ENCODE measurements at places on chromosomes 1 and 21.

GRCh38 chr1:40592107-40592803, 60.8 kb downstream of the ZNF684 start:
- no peak for DNase-seq

- no peak for DNase-seq
Observed at GRCh38 chr1:43449708-43450069, 4.0 kb downstream of the HYI start.

DNA sequence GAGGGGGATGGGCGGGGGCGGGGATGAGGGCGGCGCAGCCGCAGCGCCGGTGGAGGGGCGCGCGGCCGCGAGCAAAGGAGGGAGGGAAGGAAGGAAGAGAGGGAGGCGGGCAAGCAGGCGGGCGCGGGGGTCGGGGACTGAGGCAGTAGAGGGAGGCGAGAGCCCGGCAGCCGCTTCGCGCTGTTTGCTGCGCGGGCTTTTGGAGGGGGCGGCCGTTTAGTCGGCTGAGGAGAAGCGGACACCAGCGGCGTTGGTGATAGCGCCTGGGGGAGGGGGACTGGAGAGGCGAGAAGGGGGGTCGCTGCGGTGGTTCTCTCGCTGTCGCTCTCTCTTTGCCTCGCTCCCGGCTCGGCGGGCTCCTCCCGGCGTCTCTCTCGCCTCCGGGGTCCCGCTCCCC, at the start of gene HS2ST1:
Gene HS2ST1 (plus strand): TSS at position 35 of the 397 bp plus-strand sequence.
- no peak for DNase-seq

- no peak for DNase-seq
Observed at GRCh38 chr21:31660259-31660565, 719 bp downstream of the SOD1 start.

GRCh38 chr21:41366522-41367151, 4.8 kb downstream of the MX2 start:
- DNase-seq = no peak

- DNase-seq = no peak
Observed at GRCh38 chr1:1013922-1014648, 788 bp downstream of the ISG15 start.

GRCh38 chr1:117013309-117013858, 11.8 kb downstream of the CD101 start:
- no peak for DNase-seq

DNA sequence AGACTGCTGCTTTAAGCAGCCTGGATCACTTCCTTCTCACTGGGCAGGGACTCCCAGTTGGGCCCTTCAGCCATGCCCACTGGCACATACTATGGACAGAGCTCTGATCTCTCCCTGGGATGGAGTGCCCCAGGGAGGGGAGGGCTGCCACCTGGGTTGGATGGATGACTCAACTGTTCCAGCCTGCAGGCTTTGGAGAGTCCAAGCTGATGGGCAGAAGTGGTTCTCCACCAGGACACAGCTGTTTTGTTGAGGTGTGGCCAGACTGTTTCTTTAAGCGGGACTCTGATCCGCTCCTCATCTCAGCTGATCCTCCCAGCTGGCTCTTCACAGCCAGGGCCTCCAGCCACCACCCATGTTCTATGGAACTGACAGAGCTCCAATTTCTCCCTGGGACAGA, 166.9 kb downstream of the MAGI3 start:
- no peak for DNase-seq

DNA sequence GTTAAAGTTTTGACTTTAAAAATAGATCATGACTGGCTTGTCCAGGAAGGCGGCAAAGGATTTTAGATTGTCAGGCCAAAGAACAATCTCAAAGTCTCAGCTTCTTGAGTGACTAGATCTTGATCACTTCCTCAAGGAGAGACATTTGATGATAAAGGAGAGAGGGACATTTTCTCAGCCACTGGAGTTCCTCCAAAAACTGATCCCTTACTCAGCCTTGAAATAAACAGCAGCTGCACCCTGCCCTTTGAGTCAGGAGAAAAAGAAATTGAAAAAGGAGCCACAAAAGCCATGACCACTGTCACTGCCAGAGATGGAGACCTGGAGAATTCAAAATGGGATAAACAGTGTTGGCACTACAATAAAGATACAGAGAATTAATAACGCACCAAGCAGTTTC, 288.4 kb upstream of the PRMT6 start:
- DNase-seq = no peak

GRCh38 chr1:218211241-218211640, 73.9 kb upstream of the RRP15 start:
- DNase-seq = no peak

DNA sequence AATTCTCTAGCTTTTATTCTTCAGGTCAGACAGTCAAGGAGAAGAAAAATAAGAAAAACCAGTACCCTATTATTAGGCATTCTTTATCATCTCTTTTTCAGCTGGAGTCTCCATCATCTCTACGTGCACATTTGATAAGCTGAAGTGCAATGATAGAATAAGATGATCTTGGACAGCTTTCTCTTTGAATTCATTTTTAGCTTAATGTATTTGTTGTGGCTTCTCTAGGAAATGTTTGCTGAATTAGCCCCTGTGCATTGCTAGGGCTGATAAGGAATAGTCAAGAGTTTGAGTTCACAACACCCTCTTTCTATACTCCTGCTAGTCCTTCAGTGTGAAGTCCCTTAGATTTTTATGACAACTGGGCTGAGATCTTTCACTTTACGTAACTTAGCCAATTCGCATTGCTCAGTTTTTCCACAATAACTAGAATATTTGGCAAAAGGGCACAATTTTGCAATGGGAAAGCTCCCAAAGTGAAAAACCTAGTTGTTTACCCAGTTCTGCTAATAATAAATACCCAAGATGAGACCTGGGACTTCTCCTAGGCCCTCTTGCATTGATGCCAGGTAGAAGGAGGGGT, 7.0 kb upstream of the KCNJ15 start:
- DNase-seq = no peak

DNA sequence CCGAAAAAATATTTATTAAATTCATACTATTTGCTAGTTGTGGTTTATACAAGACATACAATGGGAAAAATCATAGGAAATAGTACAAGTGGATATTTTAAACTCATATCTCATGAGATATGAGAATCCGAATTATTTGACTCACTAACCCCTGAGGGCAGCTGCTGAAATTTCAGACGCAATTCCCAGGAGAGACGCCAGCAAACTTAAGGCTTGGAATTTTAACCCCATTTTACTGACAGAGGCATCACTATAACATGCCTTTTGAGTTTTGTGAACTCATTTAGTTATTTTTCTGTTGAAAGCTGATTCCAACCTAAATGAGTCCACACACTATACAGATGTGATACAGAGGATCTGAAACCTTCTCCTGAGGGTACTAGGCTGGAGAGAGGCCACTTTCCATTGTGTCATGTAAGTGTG, 5.9 kb upstream of the MROH9 start:
- DNase-seq = no peak

DNA sequence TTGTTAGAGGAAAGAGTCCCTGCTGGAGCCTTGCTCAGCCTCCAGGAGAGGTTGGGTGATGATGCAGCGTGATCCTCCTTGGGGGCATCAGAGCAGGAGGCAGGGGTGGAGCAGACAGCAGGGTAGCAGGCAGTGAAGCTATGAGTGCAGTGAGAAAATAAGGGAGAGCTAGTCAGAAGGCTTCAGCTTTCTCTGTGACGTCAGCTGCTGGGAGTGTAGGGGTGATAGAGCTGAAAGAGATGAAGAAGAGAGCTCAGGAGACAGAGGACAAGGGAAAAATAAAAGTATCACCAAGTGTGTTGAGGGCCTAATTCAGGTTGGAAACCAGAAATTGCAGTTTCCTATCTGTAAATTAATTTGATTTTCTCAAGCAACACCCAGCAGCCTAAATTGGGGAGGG, 2.2 kb upstream of the ADAM30 start:
- DNase-seq = no peak

DNA sequence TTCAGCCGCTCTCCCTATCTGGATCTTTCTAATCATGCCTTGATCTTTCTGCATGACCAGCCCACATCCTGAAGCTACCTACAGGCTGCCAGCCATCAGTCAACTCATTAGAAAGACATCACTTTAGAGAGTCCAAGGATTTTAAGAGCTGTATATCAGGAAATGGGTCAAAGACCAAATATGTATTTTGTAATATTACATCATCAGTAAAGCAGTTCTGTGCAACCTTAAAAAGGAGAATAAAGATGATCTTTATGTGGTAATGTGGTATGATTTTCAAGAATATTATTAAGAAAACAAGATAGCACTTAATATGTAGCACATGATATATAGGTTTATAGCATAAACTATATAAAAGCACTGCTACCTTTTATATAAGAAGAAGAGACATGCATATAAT, 47.6 kb downstream of the SLC30A7 start:
- no peak for DNase-seq

- no peak for DNase-seq
Observed at GRCh38 chr1:50667272-50667671, 244.0 kb upstream of the DMRTA2 start.

GRCh38 chr1:47031585-47031984, 8.1 kb downstream of the CYP4X1 start:
- no peak for DNase-seq

GRCh38 chr1:53244141-53244540, 5.8 kb upstream of the MAGOH start:
- no peak for DNase-seq

DNA sequence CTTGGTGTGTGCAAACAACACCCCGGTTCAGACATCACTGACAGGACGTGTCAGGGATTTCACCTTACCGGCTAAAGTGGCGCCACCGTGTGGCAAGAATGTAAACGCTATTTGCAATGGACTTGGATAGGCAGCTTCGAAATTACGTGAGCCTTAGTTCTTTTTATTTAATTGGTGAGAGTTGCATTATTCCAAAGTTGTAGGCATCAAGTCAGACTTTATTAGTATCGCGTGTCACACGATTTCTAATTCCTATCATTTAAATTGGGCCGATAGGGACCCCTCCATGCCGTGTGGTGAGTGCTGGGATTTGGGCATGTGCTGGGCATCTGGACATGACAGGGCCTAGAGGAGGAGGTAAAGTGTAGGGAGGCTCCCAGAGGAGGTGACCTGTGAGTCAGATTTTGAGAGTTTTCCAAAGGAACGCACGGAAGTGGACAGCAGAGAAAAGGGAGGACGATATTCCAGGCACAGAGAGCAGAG, 14.5 kb upstream of the CPT2 start:
- no peak for DNase-seq

GRCh38 chr1:113990530-113990929, 11.3 kb downstream of the OLFML3 start:
- no peak for DNase-seq

DNA sequence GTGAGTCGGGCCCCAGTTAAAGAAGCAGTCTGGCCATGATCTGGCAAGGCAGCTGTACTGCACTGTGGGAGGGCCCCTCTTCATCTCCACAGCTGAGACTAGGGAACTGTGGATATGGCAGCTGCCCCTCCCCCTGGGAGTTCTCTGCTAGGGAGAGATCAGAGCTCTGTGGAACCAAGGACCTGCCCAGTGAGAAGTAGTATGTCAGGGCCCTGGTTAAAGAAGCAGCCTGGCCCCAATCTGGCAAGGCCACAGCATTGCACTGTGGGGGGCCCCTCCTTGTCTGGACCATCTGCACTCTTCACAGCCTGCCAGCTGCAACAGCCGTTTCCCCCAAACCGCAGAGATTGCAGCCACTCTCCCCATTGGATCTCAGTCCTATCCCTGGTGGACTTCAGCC, 208.5 kb downstream of the DNAH14 start:
- no peak for DNase-seq

DNA sequence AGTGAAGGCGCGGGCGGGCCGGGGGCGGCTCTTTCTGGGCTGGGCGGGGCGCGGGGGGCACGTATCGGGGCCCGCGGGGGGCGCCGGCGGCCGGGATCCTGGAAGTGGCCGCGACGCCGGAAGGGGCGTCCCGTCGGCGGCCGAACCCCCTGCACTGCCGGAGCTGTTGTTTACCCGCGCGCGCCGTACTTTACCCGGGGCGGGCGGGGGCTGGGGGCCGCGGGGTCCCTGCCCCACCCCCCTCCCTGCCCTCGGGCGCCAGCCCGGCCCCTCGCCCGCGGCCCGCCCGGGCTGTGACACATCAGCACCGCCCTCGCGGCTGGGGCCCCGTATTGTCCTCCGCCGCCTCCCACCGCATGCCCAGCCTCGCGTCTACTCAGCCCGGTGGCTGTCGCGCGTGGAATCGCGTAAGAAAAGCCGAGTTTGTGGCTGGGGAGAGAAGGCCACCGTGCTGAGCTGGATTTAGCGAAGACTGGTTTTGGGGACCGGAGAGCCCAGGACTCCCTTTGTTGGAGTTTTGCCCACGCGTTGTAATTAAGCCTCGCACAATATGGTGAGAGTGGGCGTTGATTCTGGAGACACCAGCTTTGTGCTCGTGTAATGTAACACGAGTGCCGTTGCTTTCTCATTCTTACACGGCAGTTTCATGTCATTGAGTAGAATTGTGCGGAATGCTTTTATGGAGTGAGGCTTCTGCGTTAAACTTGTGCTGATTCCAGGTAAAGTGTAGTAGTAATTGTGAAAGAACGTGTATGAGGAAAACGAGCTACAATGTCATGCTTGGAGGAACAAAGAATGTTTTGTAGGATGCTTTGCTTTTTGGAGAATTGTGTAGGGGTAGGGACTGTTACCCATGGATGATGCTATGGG, 559 bp downstream of the BACH1 start:
- no peak for DNase-seq

GRCh38 chr1:26530410-26530894, 891 bp downstream of the RPS6KA1 start:
- DNase-seq = no peak

GRCh38 chr1:229552732-229553131, 5.8 kb downstream of the ABCB10 start:
- no peak for DNase-seq

GRCh38 chr1:112998592-112999235, 42.7 kb upstream of the SLC16A1 start:
- no peak for DNase-seq

Data from esophagus squamous epithelium (tissue), 5 donors.